ENCODE measurements at places on chromosomes 2 and 18.

DNA sequence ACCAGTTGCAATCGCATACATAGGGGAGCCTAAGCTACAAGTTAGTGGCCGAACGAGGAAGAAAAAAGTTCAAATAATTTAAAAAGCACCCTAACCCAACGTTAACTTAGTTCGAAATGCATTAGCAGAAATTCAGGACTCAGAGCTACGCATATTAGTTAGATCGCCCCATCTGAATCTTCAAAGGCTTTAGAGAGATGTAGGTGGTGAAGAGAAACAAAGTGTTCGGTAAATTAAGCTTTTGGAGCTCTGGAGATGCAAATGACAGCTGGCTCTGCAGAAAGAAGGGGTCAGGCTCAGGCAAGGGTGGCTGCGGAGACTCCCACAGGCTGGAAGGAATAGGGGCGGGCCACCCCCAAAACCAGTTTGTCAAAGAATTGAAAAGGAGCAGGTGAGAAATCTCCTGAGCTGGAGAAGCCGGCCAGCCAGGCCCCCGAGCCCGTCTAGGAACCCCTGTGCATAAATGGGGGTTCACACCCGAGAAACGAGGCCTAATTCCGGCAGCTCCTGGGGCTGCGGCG lies 621 bp downstream of the TXNL1 start:
- no peak for DNase-seq

DNA sequence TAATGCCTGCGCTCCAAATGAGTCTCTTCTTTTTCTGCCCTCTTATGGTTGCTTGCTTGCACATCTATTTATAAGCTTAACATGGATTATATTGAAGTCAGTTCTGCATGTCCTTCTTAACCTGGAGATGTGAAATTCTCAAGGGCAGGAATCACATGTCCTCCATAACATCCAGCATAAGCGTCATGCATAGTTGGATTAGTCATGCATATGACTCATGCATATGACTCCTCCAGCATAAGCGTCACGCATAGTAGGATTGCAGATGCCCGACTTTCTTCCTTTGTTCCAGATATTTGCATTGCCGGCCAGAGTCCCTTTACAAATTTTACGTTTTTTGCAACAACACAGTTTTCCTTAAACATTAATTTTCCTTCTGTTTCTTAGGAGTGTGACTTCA lies 308.6 kb downstream of the TGIF1 start:
- no peak for DNase-seq

DNA sequence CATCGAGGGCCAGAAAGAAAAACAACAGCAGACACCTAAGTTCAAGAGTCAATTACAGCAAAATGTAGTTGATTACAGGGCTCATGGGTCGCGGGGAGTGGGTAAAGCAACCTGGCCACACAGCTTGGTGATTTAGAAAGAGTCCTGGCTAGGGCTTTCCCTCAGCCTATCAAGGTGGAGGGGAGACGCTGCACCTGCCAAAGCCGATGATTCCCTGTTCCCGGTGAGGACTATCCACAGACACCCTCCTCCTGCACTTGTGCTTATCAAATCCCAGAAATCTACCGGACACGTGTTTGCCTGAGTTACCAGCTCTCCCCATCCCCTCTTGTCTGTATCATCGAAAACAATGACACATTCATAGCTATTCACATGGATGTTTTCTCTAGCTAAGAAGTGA lies 7.0 kb upstream of the SOX11 start:
- DNase-seq, result no peak

DNA sequence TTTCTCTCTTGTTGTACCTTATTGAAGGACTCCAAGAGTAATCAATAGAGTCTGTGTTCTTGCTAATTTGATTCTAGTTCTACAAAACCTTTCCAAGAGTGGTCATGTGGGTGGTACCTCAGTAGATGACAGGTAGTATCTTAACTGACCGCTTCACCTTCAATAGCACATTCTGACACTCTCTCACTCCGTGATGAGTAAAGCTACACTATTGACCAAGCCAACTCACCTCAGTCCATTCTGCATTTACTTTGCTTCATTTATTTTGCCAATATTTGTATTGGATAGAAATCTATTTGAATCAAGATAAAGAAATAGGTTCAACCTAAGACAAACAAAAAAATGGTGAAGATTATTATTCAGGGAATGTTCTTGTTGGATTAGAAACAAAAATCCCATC lies 1869.6 kb upstream of the CELF4 start:
- DNase-seq, result no peak

DNA sequence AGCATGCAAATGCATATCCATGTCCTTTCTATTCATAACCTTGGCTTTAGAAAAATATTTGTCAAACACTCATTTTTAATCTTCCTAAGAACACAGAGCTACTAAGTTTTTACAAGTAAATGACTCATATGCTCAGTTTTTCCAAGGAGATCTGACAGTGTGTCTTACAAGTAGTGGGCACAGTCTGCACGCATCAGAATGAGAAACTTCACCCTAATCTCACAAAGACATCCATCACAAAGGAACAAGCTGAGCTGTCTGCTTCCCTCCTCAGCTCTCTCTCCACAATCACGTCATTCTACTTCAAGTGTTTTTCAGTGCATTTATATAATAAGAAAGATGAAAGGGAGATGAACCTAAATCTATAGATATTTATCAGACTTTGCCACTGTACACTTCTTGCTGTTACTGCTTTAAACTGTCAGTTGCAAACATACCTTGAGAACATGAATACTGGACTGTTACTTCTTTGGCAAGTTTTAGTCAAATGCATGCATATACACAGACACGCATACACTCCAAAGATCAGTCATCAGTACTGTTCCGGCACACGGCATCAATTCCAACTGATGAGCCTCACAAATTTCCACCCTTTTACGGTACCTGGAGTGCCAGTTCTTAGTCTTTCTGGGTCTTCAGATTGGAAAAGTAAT lies 75.7 kb downstream of the RBMS1 start:
- DNase-seq, result no peak

GRCh38 chr2:164052006-164052405 lies 316.2 kb upstream of the FIGN start:
- DNase-seq, result no peak

- no peak for DNase-seq
Measured at GRCh38 chr2:102110596-102111334, 31.8 kb upstream of the IL1R1 start.

DNA sequence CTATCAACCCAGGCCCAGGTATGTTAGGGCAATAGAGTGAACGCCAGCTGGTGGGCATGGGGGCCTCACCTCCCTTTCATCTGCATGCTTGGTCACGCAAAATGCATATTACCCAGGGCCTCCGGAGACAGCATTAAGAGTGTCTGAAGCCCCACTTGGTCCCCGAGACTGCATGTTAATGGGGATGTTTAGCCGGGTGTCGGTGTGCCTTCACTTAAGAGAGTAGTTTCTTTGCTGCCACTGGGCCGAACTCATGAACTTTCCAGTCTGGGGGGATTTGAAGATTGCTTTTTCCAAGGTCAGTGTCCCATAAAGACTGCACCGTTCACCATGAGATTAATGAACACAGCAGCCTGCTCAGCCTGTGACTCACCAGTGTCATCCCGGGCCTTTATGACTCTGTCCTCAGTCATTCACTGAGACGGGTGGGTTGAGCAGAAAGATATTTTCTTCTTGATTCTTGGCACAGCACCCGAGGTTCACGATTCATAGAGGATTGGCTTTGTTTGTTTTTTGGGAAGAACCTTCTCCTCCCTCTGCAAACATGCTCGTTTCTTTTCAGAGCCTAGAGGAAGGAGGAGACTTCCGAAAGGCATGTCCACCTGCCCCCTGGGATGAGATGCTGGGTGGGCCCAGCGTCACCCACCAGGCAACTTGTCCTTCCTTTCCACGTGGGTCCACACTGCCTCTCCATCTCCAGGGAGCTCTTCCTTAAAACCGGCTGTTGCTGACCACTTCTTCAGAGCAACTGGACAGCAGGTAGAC lies 199.1 kb downstream of the GLI2 start:
- DNase-seq, result no peak

- DNase-seq, result no peak
Measured at GRCh38 chr2:54916637-54917036, 133.6 kb downstream of the RTN4 start.

DNA sequence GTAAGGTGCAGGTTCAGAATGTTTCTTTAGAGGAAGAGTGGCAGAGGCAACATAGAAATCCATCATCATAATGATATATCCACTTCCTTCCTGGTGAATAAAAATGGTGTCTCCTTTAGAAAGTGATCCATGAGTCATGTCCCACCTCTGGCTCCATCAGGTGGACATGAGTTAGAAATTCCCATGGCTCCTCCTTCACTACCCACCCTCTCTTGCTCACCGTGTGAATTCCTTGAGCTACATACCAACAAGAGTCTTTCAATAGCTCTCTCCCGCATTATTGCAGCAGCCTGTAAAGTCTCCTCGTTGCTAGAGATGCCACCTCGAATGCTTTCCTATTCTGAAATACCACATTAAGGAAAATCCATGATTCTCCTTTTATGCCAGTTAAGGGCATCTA lies 317.6 kb downstream of the LNPK start:
- no peak for DNase-seq

DNA sequence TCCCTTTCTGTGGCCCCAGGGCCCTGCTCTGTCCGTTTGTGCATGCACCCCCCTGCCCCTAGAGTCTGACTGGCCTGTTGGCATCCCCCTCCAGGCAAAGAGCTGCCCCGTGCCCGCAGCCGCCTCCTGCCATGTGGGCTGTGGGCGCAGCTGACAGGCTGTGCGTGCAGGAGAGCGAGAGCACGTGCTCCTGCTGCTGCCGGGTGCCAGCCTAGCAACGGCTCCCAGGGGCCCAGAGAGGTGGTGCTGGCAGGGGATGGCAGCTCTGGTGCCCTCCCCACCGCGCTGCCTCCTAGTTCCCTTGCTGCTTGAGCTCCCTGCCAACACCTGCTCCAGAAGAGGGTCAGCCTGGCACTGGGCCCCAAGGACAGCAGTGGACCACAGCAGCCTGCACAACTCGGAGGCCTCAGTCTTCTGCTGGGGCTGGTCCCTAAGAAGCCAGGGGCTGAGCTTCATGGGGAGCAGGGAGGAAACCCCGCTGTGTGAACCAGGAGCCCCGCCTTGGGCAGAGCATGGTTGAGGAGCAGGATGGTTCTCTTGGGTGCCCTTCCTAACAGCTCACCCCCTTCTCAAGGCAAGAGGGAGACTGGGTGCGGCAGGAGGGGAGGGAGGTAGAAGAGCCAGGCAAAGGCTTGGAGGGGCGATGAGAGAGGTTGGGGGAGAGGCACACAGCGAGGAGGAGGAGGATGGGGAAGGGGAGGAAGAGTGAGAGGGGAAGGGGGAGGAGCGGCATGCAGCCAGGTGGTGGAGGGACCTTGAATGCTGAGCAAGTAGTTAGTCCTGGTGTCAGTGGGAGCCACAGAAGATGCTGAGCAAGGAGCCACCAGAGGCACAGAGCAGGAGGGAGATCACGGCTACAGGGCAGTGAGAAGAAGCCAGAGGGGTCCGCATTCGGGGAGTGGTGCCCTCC lies 23.8 kb upstream of the PTMA start:
- no peak for DNase-seq
